ENCODE measurements at places on chromosomes 5 and 9.
A peak's percentile ranks its signal among the peaks of the same experiment; 100 is the strongest.

- DNase-seq: peak; percentile 26
Observed at GRCh38 chr5:127029581-127030258, 638 bp downstream of the MARCHF3 start.

DNA sequence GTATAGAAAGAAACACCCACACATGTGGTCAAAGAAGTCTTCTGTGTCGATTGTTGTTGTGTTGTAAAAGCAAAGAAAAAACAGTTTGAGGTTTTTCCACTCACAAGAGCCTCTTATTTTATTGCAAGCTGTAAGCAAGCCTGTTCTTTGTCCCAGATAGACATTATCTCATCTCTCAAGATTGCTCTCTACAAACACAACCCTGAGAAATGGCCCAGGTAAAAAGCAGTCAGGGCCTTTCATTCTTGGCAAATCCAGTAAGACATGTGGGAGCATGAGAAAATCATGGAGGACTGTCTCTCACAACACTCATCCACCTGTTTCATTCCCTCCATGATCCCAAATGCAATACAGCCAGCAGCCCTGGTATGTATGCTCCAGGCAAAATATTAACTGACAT is 286.6 kb upstream of the POU5F2 start:
- no peak for DNase-seq

- no peak for DNase-seq
Observed at GRCh38 chr9:126379661-126380360, 53.2 kb downstream of the MVB12B start.

- no peak for DNase-seq
Observed at GRCh38 chr5:59268756-59269415, 624.6 kb downstream of the PDE4D start.

DNA sequence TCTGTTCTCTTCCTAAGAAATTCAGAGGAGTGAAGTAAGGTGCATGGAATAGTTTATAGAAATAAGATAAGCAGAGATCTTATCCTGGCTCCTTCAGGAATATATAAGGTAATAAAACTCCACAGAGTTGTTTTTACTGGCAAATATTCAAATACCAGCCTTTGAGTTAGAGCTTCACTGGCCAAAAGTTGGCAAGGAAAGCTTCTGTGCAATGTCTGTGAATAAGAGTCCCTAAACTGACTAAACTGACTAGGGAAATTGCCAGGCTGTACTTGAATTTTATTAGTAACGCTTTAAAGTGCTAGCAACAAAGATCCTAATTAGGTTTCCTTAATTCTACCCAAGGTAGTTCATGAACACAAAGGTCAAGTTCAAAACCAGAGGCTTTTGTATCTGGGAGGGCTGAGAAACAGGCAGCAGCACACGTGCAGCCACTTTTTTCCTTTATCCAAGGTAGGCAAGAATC is 131.1 kb upstream of the MPDZ start:
- DNase-seq: no peak

DNA sequence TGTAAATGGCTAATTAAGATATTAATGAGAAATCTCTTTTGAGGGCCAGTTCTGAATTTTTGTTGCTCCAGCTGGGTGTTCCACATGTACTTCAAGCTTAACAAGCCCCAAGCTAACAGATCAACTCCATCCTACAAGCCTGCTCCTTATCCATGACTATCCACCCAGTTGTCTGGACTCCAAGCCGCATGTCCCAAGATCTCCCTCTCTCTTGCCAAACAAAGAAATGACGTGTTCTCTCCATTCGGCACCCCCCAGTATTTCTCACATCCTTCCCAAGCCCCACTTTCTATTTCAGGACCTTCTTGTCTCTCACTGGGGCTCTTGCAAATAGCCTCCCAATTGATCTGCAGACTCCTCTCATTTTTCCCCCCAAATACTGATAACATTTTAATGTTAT is 15.8 kb upstream of the PTPN3 start:
- DNase-seq: no peak

DNA sequence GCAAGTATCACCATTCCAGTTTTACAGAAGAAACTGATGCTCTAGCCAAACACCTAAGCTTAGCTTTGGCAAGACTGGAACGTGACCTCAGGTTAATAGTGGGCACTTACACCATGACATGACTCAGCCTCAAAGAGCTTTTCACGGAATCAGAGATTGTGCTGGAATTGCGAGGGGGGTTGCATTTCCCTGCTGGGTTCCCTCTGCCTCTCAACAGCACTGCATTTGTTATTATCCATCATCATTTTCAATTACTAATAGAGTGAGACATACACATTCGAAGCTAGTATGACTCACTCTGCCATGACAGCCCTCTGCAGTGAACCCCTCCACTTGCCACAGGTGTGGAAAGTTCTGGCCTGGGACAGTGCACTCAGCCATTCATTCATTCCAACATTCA is 8.0 kb downstream of the SPOCK1 start:
- DNase-seq: no peak

GRCh38 chr5:159645179-159645846 is 271.0 kb upstream of the ADRA1B start:
- DNase-seq: no peak

- DNase-seq: peak; percentile 16
Observed at GRCh38 chr9:127569886-127570401, 42.1 kb upstream of the STXBP1 start.

- no peak for DNase-seq
Observed at GRCh38 chr5:31156631-31157160, 36.8 kb upstream of the CDH6 start.

GRCh38 chr9:12194731-12195130 is 498.5 kb upstream of the TYRP1 start:
- no peak for DNase-seq

- DNase-seq: no peak
Observed at GRCh38 chr5:3217114-3217513, 378.5 kb upstream of the IRX1 start.

GRCh38 chr5:74239261-74239660 is 401.3 kb downstream of the ENC1 start:
- DNase-seq: peak; percentile 18

- DNase-seq: no peak
Observed at GRCh38 chr9:126700903-126701812, 87.4 kb downstream of the LMX1B start.

- DNase-seq: no peak
Observed at GRCh38 chr9:7461791-7462190, 337.8 kb downstream of the DMAC1 start.

- DNase-seq: no peak
Observed at GRCh38 chr5:140324617-140325241, 21.7 kb downstream of the HBEGF start.

DNA sequence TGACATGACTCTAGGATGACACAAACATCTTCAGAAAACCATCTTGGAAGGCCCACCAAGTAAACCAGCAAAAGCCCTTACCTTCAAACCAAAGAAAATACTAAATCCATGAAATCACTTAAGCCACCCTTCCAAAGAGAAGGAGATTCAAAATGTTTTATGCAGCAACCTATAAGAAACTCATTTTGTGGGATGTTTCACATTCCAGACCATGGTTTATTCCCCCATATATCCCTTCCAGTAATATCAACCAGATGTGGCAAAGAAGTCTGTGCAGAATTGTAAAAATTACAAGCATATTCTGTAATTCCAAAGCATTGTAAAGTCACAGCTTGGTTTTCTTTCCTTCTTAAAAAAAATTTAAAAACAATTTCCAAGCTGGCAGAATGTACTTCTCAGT is 117.4 kb downstream of the SLIT3 start:
- no peak for DNase-seq

DNA sequence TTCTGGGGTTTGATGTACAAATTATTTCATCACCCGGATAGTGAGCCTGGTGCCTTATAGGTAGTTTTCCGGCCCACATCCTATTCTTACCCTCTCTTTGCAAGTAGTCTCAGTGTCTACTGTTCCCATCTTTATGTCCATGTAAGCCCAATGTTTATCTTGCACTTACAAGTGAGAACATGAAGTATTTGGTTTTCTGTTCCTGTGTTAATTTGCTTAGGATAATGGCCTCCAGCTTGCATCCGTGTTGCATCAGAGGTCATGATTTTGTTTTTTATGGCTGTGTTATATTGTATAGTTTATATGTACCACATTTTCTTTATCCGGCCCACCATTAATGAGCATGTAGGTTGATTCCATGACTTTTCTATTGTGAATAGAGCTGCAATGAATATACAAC is 136.5 kb downstream of the PRR16 start:
- DNase-seq: no peak

GRCh38 chr9:79054500-79054899 is 517.3 kb upstream of the TLE4 start:
- DNase-seq: no peak

All from CD4-positive, alpha-beta T cell treated with Interferon gamma for 1 hour (primary cell).